ENCODE measurements at places on chromosomes 7 and 10.

DNA sequence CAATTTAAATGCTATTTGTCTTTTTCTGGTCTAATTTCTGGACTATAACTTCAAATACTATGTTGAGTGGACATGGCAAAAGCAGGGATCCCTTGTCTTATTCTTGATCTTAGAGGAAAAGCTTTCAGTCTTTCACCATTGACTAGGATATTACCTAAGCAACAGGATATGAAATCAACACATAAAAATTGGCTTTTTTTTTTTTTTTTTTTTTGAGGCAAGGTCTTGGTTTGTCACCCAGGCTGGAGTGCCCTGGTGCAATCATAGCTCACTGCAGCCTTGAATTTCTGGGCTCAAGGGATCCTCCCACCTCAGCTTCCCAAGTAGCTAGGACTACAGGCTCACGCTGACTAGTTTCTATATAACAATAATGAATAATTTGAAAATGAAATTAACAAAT lies 90.8 kb downstream of the JMJD1C start:
- DNase-seq: no peak

- DNase-seq: no peak
These were observed 100.0 kb upstream of the KCNMA1 start for GRCh38 chr10:77737608-77738007.

GRCh38 chr7:142181211-142181610 lies 69.7 kb downstream of the MGAM2 start:
- DNase-seq: no peak

DNA sequence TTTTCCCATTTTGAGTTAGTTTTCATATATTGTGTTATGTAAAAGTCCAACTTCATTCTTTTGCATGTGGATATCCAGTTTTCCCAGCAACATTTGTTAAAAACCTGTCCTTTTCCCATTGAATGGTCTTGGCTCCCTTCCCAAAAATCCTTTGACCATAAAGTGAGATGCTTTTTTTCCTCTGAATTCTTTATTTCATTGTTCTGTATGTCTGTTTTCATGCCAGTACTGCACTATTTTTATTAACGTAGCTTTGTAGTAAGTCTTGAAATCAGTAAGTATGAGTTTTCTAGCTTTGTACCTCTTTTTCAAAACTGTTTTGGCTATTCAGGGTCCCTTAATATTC lies 20.0 kb downstream of the C1GALT1 start:
- no peak for DNase-seq

- DNase-seq: no peak
These were observed 10.1 kb downstream of the ATXN7L1 start for GRCh38 chr7:105866102-105866801.

DNA sequence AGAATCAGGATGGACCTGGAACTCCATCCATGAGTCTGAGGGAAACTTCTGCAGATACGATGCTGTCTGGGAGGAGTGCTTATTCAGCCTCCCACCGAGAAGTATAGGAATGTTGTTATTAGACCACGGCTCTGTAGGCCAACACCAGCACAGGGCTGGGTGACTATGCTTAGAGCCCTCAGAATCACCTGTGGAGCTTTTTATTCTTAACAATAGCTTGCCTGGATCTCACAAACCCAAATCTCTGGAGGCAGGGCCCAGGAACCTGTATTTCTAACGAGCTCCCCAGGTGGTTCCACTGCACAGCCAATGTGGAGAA lies 55.6 kb upstream of the ARID5B start:
- DNase-seq: no peak

DNA sequence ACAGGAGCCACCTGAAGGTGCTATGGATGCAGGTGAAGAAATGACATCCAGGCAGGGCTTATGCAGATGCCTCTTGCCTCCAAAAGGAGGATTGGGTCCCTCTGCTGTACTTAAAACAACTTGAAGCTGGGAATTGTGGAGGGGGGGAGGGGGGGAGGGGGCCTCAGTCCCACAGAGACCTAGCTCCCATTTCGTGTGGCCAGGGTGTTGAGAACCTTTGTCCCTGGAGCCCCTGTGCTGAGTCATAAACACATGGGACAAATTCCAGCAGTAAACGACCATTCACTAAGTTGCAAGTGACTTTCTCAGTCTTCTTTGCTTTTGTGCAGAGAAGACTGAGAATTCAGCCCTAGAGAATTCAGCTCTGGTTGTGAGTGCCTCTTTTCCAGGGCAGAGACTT lies 96.5 kb upstream of the PODXL start:
- no peak for DNase-seq

DNA sequence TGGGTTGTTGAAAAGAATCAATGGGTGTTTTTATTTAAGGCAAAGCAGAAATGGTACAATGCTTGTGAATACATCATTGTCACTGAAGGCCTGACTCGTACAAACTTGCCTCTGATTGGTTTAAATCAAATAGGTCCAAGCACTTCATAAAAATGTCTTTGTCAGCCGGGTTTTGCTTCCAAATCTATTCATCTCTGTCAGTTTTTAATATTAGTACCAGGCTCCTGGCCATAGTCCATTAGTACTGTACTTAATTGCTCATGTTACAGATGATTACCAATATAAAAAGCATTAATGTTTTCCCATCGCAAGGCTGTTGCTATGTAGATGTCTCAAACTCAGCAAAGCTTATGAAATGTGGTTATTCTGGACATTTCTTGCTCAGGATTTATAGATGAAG lies 171.9 kb downstream of the ARID5B start:
- no peak for DNase-seq

DNA sequence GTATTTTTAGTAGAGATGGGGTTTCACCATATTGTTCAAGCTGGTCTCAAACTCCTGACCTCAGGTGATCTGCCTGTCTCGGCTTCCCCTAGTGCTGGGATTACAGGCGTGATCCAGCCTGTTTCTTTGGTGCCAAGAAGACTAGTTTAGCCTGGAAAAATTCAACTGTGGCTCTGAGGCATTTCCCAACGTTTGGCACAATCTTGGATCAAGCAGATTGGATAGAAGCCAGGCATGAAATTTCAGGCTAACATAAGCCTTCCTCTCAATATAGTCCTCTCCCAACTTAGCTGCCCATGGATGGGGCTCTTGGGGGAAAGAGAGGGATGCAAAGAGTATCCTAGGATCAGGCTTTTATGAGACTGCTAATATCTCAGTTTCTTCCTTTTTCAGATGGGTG lies 53.8 kb downstream of the APBB1IP start:
- no peak for DNase-seq

DNA sequence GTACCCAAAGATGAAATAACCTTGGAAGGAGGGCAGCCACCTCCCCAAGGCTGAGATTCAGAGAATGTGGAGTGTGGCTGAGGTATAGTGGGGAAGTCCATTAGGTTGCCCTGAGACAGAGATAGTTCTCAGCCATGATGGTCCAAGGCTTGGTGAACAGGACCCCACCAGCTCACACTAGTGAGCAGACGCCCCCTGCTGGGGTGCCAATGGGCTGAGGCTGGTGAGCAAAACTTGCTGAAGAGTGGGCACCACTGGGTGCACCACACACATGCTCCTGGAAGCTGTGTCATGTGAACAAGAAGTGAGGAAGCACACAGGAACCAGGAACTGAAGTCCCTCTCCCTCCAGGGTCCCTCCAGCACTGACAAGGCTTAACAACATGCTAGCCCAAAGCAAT lies 8.9 kb downstream of the FBXL13 start:
- DNase-seq: peak; percentile 15

- DNase-seq: no peak
These were observed 14.0 kb downstream of the SLC39A12 start for GRCh38 chr10:17965649-17966235.

GRCh38 chr10:89074120-89074519 lies 83.5 kb downstream of the FAS start:
- DNase-seq: no peak

- no peak for DNase-seq
These were observed 16.2 kb downstream of the GHITM start for GRCh38 chr10:84155521-84155920.

GRCh38 chr7:110621289-110621688 lies 469.6 kb upstream of the LRRN3 start:
- no peak for DNase-seq

GRCh38 chr10:11301571-11302111 lies 284.0 kb downstream of the CELF2 start:
- no peak for DNase-seq

DNA sequence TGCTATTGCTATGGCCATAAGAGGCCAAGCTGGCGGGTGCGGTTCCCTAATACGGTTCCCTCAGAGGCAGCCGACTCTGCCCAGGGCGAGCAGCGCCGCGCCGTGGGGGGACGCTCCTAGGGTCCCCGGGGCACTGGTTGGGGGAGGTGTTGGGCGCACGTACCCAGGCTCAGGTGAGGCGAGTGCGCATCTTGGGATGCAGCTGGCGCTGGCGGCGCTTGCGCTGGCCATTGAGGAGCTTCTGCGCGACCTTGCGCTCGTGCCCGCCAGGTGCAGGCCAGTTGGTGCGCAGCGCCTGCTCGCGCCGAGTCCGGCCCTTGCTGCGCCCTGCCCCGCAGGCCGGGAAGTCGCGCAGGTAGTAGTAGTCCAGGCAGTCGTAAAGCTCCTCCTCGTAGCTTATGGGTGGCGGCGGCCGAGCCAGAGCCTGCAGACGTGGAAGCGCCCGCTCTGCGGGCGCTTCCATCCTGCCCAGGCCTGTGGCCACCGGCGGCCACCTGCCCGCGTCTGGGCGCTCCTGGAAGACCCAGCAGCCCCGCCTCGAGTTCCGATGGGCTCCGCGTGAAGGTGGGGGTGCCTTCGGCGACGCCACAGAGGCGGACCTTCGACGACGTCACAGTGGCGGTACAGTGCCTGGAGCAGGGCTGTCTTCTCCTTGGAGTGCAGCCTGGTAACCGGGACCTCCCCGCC lies at the start of gene NUPR2:
TSS of gene NUPR2 (minus strand) at position 566 of the 687 bp plus-strand sequence. CDS start at position 463, 103 bp downstream.
- no peak for DNase-seq

GRCh38 chr7:141073641-141074161 lies at the start of gene TMEM178B:
TSS of gene TMEM178B (plus strand) at chr7:141074064.
- no peak for DNase-seq

- DNase-seq: no peak
These were observed 222.0 kb downstream of the LRRN3 start for GRCh38 chr7:111312966-111313365.

GRCh38 chr10:72598769-72599701 lies 26.8 kb downstream of the MICU1 start:
- no peak for DNase-seq

- no peak for DNase-seq
These were observed 93.5 kb downstream of the MBL2 start for GRCh38 chr10:52679117-52679516.

DNA sequence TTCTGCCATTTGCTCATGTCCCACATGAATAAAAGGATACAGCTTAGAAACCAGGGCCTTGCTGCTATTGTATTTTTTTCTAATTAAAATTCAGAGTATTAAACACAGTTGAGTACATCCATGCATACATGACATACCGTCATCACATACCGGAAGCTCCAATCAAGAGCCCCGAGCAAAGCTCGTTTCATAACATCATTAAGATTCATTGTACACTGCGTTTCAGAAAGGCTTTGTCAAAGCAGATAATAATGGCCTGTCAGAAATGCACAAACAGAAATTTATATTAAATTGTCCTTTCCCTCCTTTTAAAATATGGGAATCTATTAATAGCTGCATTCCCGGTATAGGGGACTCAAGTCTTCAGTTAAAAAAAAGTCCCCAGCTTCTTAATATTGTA lies 103.4 kb downstream of the PRTFDC1 start:
- no peak for DNase-seq

DNA sequence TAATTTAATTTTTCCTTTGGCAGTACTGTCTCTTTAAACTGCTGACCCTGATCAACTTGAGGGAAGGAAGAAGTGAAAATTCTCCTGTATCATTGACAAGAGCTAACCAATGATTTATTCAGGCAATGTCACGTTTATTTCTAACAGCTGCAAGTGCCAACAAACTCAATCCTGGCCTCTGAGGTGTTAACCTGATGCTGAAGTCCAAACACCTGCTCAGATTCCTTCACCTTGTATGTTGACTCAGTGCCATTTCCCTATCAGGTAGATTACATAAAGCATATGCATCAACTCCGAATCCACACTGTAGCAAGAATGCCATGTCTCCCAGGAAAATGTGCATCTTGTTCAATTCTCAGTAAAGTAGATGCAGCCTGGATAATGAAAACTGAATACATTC lies 820.0 kb downstream of the XPNPEP1 start:
- no peak for DNase-seq

- no peak for DNase-seq
These were observed 115.1 kb upstream of the MEOX2 start for GRCh38 chr7:15801551-15801950.

- no peak for DNase-seq
These were observed 14.0 kb upstream of the SRI start for GRCh38 chr7:88233828-88234227.

- DNase-seq: no peak
These were observed 272.2 kb upstream of the NFE2L3 start for GRCh38 chr7:25879799-25880198.

GRCh38 chr7:51255036-51255435 lies 61.6 kb downstream of the COBL start:
- DNase-seq: no peak

GRCh38 chr7:117043108-117043825 lies 90.0 kb downstream of the ST7 start:
- no peak for DNase-seq

GRCh38 chr7:33886149-33886623 lies 19.2 kb upstream of the BMPER start:
- DNase-seq: no peak

DNA sequence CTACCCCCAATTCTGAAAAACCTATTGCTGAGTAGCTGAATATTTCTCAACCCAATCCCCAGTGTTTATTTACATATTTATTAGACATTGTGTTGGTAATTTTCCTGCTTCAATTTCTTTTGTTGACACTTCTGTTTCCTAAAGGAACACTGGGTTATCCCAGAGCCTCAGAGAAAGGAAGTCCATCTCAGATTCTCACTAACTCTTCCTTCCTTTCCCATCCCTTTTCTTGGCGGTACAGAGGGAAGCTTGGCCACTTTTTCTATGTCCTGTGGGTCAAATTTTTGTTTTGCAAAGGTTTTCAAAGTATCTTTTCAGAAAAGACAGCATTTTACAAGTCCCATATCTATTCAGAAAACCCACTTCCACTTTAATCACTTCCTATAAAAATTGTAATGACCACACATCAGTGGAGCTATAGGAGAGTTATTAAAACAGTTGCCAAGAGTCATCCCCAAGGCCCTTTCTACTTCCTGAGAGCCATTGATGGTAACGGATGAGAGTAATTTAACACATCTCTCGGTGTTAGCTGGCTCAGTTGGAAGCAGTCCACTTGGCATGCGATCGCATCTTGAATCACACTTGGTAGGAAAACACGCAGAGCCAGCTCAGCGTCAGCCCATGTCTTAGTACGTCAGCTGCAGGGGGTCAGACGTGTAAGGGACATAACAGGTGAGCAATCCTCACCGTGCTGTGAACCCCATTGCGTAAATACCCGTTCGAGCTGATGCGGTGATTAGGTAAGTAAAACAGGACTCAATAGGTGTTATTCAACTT lies 231.1 kb upstream of the ADARB2 start:
- no peak for DNase-seq

DNA sequence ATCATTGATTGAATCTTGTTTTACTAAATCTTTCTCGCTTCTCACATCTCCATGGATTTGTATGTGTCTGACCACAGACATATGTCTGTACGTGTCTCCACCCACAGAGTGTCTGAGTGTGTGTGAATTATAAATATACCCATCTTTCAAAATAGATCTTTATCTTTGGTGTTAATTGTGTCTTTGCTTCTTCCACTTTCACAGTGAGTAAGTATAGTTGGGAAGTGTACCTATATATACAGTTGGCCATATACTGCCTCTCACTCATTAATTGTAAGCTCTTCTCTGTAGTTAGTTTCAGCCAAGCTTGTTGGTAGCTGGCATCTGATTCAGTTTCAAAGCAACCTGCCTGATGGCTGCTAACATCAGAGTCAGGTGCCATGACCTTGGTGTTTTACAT lies 18.4 kb downstream of the EEPD1 start:
- no peak for DNase-seq

GRCh38 chr10:4141471-4141870 lies 356.5 kb upstream of the KLF6 start:
- DNase-seq: no peak
